ENCODE measurements at places on chromosomes 16 and 17.

GRCh38 chr16:56910654-56911539 lies 21.0 kb upstream of the HERPUD1 start:
- no peak for DNase-seq

GRCh38 chr16:60217787-60218186 lies 1483.7 kb upstream of the GOT2 start:
- no peak for DNase-seq

DNA sequence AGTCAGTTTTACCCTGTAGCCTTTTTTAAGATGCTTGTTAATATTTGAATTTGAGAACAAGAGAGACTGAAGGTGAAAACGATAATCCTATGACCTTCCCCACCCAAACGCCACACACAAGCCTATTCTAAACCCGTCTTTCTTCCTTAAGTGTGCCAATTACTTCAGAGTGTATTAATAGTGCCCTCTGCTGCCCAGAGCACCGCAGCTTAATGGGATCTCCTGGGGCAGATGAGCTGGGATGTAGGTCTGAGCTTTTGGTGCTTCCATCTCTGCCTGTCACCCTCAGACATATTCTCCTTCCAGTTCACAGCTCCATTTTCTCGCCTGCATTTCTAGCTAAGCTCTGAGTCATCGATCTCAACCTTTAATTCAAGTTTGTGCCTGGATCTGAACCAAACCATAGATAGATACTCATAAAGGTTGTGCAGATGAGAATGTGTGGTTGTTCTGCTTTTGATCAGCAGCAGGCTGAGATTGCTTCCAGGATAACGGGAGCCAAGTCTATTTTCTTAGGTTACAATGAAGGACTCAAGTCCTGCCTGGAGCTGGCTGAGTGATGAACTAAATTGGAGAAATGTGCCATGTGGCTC lies 46.4 kb upstream of the CDH13 start:
- DNase-seq, result no peak

- no peak for DNase-seq
Observed at GRCh38 chr16:56192986-56193945, 2.0 kb downstream of the GNAO1 start.

GRCh38 chr17:57776366-57776765 lies 31.3 kb upstream of the CCDC182 start:
- no peak for DNase-seq

DNA sequence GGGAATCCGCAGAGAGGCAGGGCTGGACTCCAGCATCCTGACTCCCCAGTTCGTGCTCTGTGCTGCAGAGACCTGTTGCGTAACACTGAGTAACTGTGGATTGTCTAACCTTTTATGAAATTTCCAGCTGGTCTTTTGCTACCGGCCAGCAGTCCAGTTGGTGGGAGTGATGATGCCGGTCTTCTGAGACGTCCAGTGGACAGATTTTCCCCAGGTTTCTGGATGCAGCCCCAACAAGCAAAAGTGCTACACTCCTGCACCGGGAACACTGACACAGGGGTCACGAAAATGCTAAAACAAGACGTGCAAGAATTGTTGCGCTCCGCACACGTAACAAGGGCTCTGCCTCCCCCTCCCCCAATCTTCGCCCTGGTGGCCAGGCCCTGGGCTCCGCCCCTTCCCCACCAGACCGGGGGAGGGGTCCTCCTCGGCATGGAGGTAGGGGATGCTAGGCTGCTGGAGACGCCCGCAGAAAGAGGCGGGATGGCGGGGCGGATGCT lies 701 bp upstream of the MRC2 start:
- peak; percentile 12 for DNase-seq

DNA sequence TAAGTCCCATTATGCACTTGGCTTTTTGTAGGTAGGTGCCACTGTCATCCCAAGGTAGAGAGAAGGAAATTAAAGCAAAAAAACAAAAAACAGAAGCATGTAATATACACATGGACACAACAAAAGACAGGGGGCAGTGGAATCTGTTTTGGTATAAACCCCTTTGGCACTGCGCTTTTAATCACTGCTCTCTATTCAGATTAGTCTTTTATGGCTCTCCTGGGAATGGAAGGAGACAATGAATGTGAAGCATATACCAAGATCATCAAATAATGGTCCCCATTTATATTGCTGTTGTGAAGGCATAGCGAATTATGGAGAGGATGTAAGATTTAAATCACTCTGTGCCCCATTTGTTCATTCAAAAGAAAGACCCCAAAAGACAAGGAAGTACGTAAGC lies 17.4 kb downstream of the CDH11 start:
- DNase-seq, result no peak

DNA sequence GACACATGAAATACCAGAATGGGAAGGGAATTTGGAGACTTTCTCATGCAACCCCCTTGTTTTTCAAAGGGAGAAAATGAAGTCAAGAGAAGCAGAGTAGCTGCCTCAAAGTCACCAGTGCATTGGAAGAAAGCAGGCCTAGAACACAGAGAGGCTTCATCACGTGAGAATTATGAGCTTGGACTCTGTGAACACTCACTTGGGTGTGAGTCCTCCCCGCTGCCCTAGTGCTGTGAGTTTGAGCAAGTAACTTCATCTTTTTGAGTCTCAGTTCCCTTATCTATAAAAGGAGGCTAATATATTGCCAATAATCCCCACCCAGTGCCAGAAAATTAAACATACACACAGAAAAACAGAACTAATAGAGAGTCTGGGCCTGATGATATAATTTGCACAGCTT lies 315.8 kb downstream of the XYLT1 start:
- DNase-seq, result no peak

DNA sequence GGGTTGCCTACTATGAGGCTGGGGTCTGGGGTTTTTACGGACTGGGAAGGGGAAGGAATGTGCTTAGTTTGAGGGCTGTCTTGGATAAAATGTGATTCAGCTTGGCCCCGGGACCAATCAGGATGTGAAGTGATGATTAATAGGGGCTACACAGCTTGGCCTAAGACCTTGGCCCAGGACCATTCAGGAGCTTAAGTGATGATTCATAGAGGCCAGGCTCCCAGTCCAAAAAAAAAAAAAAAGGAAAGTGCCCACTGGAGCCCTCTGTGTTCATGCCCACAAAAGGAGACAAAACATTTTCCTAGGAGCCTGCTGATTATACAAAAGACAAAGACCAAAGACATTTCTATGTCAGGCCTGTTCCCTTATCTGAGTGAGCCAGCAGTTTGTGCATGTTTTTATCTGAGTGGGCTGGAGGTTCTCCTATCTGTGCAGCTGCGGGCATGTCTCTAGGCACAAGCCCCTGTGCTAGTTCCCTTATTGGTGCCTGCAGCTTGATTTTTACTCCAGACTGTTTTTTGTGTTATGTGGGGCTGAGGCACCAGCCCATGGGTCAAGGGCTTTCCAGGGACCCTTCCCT lies 898.2 kb upstream of the GOT2 start:
- no peak for DNase-seq

DNA sequence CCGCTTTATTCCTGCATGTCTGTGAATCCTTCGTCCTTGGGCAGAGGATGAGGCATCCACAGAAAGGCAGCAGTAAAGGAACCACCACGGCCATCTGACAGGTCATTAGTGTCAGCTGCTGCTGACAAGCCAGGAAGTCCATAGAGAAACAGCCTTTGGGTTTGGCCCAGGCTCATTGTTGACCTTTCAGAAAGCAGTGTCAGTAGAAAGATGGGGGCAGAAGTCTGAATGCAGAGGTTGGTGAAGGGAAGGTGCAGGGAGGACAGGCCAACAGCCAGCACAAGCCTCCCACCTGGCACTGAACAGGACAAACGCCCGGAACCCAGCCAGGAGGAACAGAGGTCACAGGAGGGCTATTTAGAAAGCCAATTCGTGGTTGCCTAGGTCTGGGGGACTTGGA lies 105.8 kb downstream of the VAT1L start:
- DNase-seq, result no peak

- DNase-seq, result no peak
Observed at GRCh38 chr17:44005527-44006271, 1.3 kb downstream of the NAGS start.

DNA sequence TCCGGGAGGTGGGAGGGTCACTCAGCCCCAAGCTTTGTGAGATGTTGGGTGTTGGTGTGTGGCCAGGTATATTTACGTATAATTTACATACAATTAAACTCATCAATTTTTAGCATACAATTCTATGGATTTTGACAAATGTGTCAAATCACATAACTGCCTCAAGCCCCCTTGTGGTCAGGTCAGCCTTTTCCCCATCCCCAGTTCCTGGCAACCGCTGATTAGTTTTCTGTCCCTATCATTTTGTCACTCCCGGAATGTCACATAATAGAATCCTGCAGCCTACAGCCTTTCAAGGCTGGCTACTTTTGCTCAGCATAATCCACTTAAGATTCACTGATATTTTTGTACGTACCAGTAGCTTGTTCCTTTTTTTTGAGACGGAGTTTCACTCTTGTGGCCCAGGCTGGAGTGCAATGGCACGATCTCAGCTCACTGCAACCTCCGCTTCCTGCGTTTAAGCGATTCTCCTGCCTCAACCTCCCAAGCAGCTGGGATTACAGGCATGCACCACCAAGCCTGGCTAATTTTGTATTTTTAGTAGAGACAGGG lies 19.3 kb upstream of the RAI1 start:
- DNase-seq, result no peak

DNA sequence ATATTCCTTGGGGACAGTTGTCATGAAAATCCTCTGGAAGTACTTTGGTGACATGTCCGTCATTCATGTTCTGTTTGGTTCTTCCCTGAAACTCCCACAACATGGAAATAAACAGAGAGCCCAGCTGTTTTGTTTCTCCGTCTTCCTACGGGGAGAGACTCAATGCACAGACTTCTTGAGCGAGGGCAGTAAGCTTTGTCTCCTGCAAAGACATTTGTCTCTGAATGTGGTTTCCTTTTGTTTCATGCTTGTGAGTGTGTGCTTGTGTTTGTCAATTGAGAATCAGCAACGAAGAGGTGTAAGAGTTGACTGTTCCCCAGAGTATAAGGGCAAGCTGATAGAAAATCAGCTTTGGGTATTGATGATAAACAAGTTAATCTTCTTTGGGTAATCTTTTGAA lies 643.0 kb upstream of the RBFOX1 start:
- no peak for DNase-seq

GRCh38 chr16:31147574-31147973 lies 2.3 kb downstream of the PRSS36 start:
- no peak for DNase-seq

GRCh38 chr17:72575542-72576233 lies 454.9 kb downstream of the SOX9 start:
- no peak for DNase-seq

DNA sequence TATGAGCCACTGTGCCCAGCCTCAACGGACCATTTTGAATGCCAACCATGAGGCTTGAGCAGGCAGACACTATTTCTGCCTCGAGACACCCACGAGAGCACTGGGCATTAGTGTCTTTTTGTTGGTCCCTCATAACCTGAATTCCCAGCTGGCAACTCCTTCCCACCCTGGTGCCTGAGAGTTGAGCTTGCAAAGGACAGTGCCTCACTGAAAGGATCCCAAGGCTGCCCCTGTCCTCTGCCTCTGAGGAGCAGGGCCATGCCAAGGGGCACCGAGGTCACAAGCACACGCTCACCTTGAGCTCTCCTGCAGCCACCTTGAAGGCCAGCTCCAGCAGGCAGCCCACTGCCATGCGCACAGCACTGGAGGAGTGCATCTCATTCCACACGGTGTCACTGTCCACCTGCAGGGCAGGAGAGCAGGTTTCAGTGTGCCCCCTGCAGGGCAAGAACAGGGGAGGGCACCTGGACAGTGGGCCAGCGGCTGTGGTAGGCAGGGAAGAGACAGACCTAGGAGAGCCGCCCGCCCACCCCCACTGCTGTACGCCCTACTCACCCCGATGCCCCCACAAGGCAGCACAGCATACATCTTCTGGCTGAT lies 12.8 kb downstream of the G6PC3 start:
- no peak for DNase-seq

GRCh38 chr17:70527364-70527888 lies 358.1 kb downstream of the KCNJ2 start:
- DNase-seq, result no peak

GRCh38 chr17:73985466-73986015 lies 217.9 kb upstream of the RPL38 start:
- no peak for DNase-seq

DNA sequence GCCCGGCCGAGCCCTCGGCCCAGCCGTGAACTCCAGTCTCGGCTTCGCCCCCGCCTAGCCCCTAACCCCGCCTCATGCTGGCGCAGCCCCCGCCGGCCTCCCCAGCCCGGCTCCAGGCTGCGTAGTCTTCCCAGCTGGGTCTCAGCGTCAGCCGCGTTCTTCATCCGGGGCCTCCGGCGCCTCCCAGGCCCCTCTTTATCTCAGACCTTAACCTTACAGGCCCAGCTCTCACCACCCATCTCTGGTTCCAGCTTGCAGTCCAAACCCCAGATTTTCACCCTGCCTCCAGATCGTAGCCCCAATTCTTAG lies at the start of gene PROCA1:
Gene PROCA1, minus strand, starts transcription at position 166 of the 309 bp plus-strand sequence. CDS start 228 bp downstream, outside the sequence.
- DNase-seq, result no peak

DNA sequence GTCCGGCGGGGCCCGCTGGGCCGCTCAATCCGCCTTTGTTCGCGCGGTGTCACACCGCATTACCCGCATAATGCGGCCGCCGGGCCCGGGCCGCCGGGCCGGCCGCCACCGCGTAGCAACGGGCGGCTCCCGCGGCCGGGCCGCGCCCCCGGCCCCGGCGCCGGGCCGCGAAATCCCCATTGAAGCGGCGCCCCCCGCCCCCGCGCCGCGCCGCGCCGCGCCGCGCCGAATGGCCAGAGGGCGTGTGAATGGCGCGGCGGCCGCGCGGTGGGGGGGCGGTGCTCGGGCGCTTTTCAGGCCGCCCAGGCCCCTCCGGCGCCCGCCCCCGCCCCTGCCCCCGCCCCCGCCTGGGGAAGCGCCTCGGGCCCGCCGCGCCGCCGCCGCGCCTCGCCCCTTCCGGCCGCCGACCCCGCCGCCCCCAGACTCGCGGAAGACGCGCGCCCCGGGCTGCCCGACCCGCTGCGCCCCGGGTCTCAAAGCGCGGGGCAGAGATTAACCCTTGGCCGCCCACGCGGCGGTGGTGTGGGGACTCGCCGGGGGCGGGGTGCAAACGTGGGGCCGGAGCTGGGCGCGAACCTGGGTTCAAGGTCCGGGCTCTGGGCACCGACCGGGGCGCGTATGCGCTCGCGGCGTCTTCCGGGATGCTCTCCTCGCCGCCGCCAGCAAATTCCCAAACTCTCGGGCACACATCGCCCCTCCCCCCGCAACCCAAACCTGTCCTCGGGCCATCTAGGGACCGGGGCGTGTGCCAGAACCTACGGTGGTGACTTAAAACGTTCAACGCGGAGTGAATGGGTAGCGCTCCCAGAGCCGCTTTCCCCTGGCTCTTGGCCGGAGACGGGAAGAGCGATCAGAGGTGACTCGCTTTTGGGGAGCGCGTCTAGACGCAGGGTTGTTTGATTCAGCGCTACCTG lies 46.7 kb downstream of the WNT3 start:
- DNase-seq, result no peak
